H4 (cell line): ENCODE measurements at places on chromosomes 3 and 15. TPM values are rescaled to one million over a fixed set of nuclear protein-coding genes. Genes with fewer than 3 reads are reported as not detected.

The STRIT1 gene
- not detected in 2 replicates for total RNA-seq

The FAM240A gene
- not detected in 2 replicates for total RNA-seq

The MORC1 gene
- 0.04 and 0.10 TPM in 2 replicates for total RNA-seq

The TMEM45A gene
- total RNA-seq = 22.1 and 31.6 TPM in 2 replicates

The PDZRN3 gene
- 3.4 and 3.6 TPM in 2 replicates for total RNA-seq

GRCh38 chr15:94127006-94127405 is 104.4 kb upstream of the MCTP2 start:
- DNase-seq = no peak

- no peak for DNase-seq
Observed at GRCh38 chr3:155281912-155282311, 11.6 kb downstream of the STRIT1 start.

- no peak for DNase-seq
Observed at GRCh38 chr3:140146668-140147067, 211.7 kb downstream of the CLSTN2 start.

DNA sequence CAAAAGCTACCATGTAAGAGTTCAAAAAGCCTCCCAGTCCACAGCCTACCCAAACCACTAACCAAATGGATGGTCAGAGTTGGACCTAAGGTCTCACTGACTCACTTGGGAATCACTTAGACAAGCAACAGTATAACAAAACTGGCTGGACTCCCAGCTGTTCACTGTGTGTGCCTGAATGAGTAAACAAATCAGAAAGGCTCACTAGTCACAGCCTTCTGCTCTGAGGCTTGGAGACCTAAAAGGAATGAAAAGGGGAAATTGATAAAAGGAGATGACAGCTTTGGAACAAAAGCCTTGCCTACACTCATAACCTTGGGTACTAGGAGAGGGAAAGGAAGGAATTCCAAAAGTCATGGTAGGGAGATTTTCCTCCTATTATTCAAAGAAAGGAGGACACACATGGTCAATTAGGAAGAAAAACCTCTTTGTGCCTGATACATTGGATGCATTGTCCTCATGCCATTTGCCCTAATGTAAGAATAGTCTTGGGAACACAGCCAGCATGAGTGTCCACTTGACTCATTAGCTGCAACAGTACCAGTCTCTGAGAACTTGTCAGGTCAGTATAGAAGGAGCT is 92.3 kb downstream of the FRMD5 start:
- peak; percentile 81 for DNase-seq

- DNase-seq = no peak
Observed at GRCh38 chr3:43857361-43858293, 166.9 kb downstream of the ABHD5 start.

DNA sequence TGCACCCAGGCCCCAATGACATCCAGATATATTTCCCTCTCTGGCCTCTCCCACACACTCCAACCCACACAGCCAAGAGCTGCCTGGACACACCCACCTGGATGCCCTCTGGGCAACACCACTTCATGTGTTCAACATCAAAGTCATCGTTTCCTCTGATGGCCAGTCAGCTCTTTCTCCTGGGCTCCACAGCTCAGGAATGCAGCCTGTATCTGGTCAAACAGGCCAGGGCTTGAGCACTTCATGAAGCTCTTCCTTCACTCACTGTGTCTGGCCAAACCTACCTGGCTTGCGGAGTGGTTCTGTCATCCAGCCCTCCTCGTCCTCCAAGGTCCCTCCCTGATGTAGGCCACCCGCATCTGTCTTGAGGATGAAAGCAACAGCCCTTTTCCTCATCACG is 35.8 kb upstream of the SLC6A11 start:
- DNase-seq = no peak

DNA sequence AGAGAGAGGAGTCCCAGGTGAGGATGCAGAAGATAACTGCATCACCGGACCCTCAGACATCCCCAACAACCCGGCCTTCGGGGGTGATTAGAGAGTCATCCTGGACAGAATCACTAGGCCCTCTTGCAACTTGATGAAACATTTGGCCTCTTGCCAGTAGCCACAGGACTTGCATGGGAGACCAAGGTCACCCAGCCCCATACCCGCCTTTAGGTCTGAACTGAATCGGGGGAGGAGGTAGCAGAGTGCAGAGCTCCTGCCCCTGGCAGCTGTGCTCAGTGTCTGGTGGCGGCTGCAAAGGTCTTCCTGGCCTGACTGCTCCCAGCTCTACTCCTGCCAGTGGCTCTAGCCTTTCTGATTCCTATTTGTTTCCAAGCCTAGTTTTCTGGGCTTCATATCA is 12.4 kb downstream of the PIF1 start:
- DNase-seq = no peak

DNA sequence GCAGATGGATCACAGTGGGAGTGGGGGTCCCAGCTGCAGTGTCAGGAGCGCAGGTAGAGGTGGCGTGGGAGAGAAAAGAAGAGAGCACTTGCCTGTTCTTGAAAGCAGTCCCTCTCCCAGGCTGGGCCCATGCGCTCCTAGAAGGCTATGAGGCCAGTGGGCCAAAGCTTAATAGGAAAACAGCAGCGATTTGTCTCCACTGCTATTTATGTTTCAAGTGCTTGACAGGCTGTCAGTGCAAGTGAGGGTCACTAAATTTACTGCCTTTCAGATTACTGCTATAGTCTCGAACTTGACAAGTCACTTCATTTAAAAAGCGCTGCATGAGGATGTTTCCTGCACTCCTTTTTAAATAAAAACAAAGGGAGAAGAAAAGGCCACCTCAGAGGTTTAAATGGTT is 239.5 kb downstream of the GAP43 start:
- DNase-seq = no peak

GRCh38 chr15:74667975-74668374 is 27.8 kb downstream of the EDC3 start:
- DNase-seq = no peak
